ENCODE measurements at places on chromosomes 1 and 21. TPM values are rescaled to one million over a fixed set of nuclear protein-coding genes. Genes with fewer than 3 reads are reported as not detected.
A peak's percentile ranks its signal among the peaks of the same experiment; 100 is the strongest.

MYCL gene
- total RNA-seq = 0.62 TPM

GRCh38 chr1:9143250-9143649, 14.3 kb upstream of the GPR157 start:
- no peak for DNase-seq

REN gene
- not detected for total RNA-seq

MAP3K6 gene
- 11.2 TPM for total RNA-seq

GRCh38 chr1:234614081-234614489, 4.1 kb upstream of the IRF2BP2 start:
- no peak for DNase-seq

GRCh38 chr1:201376464-201377374, 761 bp downstream of the TNNT2 start:
- no peak for DNase-seq

GRCh38 chr1:203147376-203147775, 19.9 kb downstream of the ADORA1 start:
- no peak for DNase-seq

GRCh38 chr21:42892931-42893755, at the start of gene NDUFV3:
Gene NDUFV3, plus strand, starts transcription at chr21:42893309. Its CDS starts 25 bp downstream, at chr21:42893334.
- peak; percentile 99 for DNase-seq

- DNase-seq = no peak
Observed at GRCh38 chr1:47781171-47781959, 215.8 kb downstream of the TRABD2B start.

DNA sequence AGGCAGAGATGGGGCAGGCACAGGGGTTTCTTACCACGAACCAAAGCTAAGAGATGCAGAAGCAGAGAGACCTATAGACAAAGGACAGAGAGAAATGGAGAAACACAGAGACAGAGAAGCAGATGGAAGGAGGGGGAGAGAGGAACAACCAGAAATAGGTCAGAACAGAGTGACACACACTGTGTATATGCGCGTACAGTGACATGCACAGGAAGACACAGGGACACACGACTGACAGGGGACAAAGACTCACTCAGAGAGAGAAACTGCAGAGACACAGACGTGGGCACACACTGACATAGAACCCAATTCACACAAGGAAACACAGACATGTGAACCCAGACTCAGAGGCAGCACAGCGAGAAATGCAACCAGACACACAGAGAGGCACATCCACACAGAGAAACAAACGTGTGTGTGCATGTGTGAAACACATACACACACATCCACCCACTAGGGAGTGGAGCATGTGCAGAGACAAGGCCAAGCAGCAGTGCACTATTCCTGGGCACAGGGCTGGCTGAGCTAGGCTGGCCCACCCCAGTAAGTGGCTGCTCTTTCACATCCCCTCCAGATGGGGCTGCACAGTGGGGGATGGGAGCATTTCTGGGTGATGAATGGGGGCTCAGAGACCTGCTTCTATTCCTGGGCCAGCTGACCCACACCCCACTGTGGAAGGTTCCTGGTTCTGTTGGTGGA, 123.4 kb upstream of the CSF3R start:
- no peak for DNase-seq

SYTL1 gene
- 26.3 TPM for total RNA-seq

GRCh38 chr21:17828223-17828622, 9.1 kb upstream of the C21orf91 start:
- no peak for DNase-seq

GRCh38 chr1:34162852-34163766, 1.9 kb downstream of the CSMD2 start:
- peak; percentile 4 for DNase-seq

DNA sequence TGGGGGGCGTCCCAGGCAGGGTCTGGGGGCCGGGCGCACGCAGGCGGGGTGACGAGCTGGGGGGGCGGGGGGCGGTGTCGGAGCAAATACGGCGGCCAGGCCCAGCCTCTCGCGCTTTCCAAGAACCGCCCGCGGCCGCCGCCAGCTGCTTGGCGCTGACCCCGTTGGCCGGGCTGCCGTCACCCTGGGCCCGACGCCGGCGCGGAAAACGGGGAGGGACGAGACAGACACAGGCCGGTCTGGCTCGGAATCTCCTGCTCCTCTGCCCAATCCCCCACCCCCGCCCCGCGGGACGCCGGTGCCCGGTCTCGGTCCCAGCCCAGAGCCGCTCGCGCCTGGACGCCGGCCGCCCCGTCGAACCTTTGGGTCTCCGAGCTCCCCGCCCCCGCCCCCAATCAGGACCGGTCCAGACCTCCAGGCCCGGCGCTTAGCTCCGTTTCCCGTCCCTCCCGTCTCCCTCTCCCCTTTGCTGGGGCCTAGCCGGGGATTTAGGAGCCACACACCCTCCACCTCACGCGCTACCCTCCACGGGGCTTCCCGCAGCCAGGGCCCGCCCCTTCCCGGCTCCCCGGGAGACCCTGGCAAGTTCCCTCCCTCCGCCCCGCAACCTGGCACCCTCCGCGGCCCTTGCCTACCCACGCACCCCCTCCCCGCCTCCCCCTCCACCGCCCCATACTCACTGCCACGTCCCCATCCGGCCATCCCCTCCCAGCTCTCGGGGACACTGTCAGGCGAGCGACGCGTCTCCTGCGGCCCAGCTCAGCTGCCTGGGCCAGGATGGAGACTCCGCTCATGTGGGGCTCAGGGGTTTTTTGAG, 800 bp upstream of the MMP23B start:
- DNase-seq = no peak

GRCh38 chr21:45747802-45748445, 104.4 kb downstream of the PCBP3 start:
- DNase-seq = no peak

GRCh38 chr1:17007121-17007520, 4.6 kb downstream of the ATP13A2 start:
- no peak for DNase-seq

CD1B gene
- total RNA-seq = not detected

FAM163A gene
- total RNA-seq = not detected

DNA sequence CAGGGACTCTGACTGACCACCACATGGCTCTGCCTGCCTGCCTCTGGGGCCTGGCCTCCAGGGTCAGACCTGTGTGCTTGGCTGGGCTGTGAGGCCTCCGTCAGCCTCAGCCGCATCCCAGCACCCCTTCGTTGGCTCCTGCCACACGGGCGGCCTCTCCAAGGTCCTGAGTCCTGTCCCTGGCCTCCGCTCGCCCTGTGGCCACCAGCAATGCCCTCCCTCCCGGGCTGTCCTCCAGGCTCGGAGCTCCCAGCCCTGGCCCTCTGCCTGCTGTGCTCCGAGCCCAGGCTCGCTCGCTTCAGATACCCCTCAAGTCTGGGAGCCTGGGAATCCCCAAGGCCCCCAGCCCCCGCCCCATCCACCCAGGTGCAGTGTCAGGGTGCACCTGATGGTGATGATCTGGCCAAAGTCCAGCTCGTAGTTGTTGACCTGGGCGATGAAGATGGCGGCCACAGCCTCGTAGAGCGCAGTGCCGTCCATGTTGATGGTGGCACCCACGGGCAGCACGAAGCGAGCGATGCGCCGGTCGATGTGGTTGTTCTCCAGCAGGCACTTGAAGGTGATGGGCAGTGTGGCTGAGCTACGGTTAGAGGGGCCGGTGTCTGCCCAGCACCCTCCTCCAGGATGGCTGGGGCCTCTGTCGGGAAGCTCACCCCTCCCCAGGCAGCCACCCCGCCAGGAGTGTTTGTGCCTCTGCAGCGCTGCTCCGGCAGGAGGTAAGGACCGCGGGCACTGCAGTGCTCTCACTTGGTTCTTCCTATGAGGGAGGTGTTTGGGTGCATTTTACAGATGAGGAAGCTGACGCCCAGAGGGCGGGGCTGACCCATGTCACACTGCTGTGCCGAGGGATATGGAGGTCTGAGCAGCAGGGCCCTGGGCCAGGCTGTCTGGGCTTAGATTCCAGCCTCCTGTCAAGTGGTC, 28.5 kb downstream of the PODN start:
- no peak for DNase-seq

- no peak for DNase-seq
Observed at GRCh38 chr1:38213646-38214434, 167.2 kb upstream of the POU3F1 start.

NBL1 gene
- 53.0 TPM for total RNA-seq

DNA sequence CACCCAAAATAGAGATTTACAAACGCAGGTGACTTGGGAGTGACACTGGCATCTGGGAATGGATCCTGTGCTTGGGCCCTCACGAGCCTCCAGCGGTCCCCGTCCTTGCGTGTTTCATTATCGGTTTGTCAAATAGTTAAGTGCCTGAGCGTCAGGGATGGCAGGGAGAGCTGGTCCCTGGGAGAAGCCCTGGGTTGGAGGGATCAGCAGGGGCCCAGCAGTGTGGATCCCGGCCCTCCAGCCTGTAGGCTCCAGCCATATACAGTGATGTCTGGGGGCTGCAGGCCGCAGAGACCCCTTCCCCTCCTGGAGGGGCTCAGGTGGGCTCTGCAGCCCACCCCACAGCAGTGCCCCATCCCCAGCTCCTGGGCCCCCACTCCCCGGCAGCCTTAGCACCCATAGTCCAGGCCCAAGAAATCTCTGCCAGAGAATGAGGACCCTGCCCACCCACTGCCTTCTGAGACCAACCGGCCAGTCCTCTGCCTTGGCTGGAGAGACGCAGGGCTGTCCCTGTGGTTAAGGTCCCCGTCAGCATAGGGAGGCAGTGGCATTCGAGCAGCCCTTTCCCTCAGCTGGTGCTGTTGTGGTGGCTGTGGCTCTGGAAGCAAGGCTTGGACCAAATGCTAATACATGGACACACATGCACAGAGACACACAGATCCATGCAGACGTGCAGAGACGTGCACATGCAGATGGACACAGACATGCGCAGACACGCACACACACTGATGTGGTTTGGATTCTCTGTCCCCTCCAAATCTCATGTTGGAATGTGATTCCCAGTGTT, 2.4 kb upstream of the SLC19A1 start:
- DNase-seq = no peak

DNA sequence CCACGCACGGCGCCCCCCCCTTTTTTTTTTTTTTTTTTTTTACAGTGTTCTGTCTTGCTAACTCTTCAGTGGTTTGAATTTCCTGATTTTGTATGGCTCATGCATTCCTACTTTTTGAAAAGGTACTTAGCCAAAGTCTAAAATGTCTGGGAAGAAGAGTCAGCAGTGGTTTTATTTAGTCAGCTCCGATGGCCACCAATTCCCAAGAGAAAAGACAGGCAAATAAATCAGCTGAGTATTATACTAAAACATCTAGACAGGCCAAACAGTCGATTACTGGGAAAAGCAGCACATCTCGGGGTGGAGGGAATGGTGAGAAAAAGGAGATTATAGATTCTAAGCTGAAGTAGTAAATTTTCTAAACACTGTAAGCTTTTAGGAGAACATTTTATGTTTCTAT, 192.5 kb upstream of the ZRANB2 start:
- DNase-seq = no peak

PRELP gene
- not detected for total RNA-seq

HHIPL2 gene
- 0.16 TPM for total RNA-seq

- no peak for DNase-seq
Observed at GRCh38 chr21:25094695-25095094, 512.6 kb downstream of the MRPL39 start.

DNA sequence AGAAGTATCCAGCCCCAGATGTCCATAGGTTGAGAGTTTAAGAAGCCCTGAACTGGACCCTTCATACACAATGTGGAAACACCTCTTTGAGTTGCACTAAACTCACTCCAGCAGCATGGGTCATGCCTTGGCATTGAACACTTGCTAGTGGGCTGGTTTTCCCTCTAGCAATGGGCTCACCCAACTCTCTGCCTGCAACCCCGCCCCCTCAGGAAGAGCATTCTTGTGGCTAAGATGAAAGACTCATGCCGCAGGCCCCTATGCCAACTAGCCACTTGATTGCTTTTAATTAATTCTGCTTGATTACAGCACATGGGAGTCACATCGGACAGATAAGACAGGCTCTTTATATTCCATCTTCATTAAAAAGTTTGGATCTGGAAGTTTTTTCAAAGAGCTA, 136.5 kb upstream of the GJB5 start:
- DNase-seq = no peak

DNA sequence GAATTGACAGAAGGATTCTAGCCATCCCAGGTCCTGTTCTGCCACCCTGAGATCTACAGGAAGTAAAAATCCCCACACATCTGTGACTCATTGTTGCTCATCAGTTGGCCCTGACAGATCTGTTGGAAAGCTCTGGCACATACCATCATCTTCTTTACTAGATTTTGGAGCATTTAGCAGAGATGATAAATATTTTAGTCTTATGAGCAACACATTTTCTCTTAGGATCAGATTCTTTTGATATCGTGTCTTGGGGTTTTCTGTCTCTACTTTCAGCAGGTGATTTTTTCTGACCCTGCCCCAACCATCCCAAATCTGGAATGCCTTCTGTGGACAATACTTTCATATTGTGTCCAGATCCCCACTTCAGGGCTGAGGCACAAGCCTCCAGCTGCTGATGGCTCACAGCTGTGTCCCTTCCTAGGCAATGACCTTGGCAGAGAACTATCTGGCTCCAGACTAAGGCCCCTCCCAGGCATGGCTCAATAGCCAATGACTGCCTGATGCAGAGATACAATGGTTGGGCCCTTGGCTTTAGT, 102.8 kb downstream of the GDAP2 start:
- DNase-seq = no peak

GRCh38 chr1:59078070-59078800, 218.7 kb upstream of the FGGY start:
- no peak for DNase-seq

- DNase-seq = no peak
Observed at GRCh38 chr1:87897481-87897880, 568.8 kb downstream of the LMO4 start.

GRCh38 chr1:30603081-30603858, 120.1 kb downstream of the MATN1 start:
- DNase-seq = no peak

RAP1GAP gene
- 0.23 TPM for total RNA-seq

LCE3D gene
- not detected for total RNA-seq

GRCh38 chr1:207487636-207488035, 8.3 kb upstream of the CR1 start:
- no peak for DNase-seq

GRCh38 chr1:228371741-228372182, 34.9 kb downstream of the TRIM11 start:
- no peak for DNase-seq

GRCh38 chr1:180528868-180529470, 26.6 kb upstream of the ACBD6 start:
- DNase-seq = no peak

GRCh38 chr1:207648334-207649209, 3.6 kb downstream of the CR1L start:
- no peak for DNase-seq

DNA sequence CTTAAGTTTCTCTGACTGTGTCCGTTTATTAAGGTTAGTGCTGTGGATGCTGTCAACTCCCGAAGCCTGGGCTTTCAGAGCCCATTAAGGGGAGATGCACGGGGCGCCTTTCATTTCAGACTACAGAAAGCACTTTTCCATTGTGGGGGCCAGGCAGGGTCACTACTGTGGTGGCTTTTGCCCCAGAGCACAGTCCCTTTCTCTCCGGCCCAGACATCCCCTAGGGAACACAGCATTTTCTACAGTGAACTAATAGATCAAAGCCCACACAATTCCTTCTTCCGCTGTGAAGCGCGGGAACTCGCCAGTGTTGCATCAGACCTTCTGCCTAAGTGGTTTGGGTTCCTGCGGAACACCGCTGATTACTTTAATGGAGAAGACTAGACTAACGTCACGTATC, 26.8 kb upstream of the MAP1LC3C start:
- DNase-seq = no peak

- no peak for DNase-seq
Observed at GRCh38 chr1:204408074-204408507, 3.5 kb downstream of the PPP1R15B start.
